ENCODE measurements at places on chromosomes 3 and 15. TPM values are rescaled to one million over a fixed set of nuclear protein-coding genes. Genes with fewer than 3 reads are reported as not detected.

- DNase-seq = no peak
Observed at GRCh38 chr3:58962040-58962651, 87.7 kb downstream of the CFAP20DC start.

GRCh38 chr15:101192081-101192480 is 59.8 kb downstream of the CHSY1 start:
- no peak for DNase-seq

- peak; percentile 58 for DNase-seq
Observed at GRCh38 chr15:89776274-89777072, at the start of gene MESP2. Gene MESP2 (plus strand): TSS chr15:89776332. CDS start chr15:89776358, 26 bp downstream.

DNA sequence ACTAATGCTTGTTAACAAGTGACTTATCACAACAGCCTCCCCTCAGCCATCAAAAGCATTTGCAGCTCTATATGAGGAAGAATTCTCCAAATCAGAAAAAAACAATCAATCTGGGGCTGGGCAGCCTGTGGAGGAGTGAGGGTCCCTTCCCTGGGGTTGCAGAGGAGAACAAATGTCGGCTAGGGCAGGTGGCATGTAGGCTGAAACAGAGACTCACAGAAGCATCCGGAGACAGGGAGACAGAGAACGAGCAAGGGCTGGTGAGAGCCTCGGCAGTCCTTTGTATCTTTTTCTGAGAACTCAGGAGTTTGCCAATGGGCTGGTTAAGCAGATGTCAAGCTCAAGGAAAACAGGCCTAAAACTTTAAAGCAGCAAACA is 15.8 kb downstream of the ITGA11 start:
- no peak for DNase-seq

DNA sequence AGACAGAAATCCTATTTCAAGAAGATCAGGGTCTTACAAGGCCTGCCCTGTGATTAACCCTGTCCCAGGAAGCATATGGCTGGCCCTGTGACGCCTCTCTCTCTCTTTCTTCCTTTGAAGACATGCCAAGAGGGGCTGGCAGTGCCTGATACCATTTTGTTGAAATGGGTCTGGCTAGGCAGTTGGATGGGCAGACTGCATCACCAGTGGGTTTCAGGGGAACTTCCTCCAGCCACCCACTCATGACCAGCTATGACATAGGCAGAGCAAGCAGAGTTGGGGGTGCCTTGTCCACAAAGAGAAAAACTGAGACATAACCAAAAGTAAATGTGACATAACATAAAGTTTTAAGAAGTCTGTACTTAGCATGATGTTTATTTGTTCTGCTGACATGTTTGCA is 31.4 kb upstream of the MANF start:
- no peak for DNase-seq

DNA sequence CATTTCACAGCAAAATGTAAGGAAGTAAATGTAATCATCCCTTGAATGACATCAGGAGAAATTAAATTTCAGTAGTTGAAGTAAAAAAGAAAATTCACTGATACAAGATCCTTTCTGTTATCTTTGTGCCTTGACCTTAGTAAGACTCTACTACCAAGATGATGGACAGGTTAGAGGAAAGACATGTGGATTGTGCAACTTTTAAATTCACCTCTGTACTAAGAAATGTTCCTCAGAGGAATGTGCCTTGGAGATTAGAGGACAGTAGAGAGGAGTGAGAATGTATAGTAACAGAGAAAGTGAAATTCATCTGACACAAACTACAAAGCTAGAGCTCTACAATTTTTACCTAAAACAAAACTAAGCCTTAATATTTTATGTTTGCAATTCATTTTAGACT is 375.3 kb downstream of the PLOD2 start:
- DNase-seq = no peak

- DNase-seq = no peak
Observed at GRCh38 chr15:26372706-26373105, 400.2 kb downstream of the GABRB3 start.

- DNase-seq = no peak
Observed at GRCh38 chr15:78993257-78993930, 48.5 kb upstream of the CTSH start.

DNA sequence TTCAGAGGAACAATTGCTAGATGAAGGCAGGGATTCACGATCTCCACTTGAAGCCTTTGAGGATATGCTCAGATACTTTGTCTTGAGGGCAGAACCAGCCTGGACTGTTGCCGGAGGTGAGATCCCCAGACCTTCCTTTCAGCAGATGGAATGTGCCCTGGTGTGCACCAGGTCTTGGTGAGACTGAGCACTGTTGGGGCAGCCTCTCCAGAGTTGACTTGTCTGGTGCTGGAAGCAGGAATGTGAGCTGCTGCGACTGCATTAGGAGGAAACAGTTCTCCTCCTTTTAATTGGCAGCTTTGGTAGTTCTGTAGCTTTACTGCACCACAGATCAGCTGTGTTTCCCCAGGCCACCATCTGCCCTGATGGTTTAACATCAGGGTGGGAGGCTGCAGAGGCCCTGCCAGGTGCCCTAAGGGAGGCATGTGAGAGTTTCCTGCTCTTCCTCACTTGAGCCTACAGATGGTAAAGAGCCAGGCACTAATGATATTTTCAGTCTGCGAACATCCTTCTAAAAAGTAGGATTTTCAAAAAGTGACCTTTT is 58.5 kb downstream of the CTDSPL start:
- DNase-seq = no peak

DNA sequence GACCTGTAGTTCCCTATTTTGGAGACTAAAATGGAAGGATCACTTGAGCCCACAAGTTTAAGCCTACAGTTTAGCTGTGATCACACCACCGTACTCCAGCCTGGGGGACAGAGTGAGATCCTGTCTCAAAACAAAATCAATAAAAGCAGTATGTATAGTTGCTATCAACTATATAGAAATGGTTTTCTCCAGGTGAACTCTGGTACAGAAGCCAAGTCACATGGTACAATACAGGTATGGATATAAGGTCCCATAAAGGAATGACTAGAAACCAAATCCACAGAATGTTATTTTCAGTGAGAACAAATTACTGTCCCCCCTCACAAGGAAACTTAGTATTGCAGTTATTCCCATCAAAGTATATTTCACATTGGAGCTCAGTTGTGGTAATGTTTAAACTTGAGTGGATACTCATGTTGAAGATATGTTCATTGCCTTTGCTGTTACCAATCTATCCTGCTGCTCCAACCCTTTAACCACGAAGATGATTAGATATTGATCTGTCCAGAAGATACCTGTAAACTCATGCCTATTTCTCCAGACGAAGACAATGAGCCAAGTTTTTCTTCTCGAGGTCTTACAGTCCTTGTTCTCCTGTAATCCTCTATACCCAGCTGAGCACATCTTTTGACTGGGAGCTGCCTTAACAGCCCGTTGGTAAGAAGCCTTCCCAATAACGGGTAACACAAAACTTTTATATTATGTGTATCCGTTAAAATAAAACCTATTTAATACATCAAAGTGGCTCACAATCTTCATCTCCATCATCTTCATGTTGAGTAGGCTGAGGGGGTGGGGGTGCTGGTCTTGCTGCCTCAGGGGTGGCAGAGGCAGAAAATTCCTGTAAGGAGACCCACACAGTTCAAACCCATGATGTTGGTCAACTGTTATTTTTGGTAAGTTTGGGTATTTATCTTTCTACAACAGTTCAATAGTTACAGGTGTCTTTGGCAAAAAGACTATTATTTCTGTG is 24.6 kb downstream of the TRA2B start:
- DNase-seq = no peak

DNA sequence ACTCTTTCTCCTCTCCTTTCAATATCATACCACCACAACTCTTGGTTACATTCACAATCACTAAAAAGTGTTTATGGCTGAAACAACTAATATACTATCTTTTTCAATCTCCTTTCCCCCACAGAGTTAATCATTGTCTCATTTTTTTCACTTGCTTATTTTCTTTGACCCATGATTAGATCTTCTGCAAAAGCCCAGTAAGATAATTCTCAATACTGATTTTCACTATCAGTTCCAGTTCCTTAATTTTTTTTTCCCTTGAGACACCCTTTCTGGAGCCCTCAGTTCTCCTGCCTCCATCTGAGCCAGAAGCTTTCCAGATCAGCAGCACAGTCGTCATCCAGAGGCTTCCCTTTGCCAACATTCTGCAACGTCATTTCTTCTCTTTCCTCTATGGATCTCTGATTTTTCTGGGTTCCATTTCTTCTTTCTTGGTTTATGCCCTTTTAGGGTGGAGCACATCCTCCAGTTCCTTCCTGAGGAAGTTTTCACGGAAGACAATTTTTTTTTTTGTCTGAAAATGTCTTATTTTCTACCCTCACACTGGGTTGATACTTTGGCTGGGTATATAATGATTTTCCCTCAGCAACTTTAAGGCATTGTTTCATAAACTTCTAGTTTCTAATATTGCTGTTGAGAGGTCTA is 88.7 kb upstream of the C15orf39 start:
- no peak for DNase-seq

DNA sequence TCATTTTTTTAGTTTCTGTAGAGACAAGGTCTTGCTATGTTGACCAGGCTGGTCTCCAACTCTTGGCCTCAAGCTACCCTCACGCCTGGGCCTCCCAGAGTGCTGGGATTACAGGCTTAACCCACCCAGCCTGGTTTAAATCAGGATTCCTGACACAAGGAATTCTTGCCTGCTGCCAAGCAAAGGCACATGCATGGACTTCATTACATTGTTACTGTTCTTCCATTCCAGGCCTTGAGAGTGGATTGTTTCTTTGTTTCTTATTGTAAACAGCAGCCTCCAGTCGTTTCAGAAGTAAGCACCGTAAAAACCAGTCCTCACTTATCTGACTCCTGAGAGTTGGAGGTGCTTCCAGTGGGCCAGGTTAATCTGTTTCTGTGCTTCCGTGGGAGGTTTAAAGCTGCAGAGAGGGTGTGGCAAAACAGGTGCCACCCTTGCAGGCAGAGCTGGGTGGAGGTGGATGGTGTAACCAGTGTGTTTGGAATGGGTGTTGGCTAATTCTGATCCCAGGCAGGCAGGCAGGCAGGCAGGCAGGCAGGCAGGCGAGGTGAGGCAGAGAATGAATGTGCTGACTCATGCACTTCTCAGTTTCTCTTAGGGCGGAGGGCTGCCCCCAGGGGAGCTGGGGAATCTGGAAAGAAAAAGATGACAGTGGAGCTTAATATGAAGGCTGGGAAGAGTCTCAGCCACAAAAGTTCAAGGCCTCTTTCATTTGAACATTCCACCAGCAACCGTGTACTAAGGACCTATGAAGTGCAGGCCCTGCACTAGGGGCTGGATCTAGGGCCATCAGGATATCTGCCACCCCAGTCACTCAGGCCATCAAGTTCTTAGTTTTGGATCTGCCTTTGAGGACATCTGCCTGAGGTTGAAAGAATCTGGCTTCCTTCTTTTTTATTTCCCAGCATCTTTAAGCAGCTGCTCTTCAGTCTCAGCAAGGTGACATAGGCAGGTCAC is 37.0 kb upstream of the CDCP1 start:
- no peak for DNase-seq

- no peak for DNase-seq
Observed at GRCh38 chr3:102006812-102007485, 157.6 kb downstream of the NFKBIZ start.

- DNase-seq = no peak
Observed at GRCh38 chr3:172074586-172074985, 35.2 kb downstream of the FNDC3B start.

DNA sequence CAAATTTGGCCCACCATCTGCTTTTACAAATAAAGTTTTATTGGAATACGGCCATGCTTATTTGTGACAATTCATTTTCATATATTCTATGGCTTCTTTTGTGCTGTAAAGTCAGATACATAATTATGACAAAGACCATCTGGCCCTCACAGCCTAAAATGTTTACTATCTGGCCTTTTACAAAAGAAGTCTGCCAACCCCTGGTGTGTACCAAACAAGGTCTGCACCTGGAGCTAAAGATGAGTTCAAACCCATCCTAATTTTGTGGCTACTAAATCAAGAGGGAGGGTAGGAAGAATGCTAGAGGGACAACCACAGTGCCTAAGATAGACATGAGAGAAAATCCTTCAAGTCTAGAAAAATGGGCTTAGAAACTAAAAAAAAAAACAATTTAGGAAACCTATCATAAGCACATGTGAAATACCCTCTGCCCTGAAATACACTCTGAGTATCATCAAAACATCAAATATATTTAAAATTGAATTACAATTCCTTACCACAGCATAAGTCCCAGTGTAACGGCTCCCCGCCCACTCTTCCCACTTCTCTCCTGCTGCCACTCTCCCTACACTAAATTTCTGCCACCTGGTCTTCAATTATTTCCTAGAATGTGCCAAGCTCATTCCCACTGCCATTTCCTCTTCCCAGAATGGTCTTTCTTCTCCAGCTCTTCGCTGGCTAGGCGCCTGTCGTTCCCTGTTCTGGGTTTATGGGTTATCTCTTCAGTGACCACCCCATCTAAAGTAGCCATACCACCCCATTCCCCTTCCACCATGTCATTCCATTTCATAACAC is 950.7 kb upstream of the CFAP20DC start:
- DNase-seq = no peak

- no peak for DNase-seq
Observed at GRCh38 chr15:100686021-100686724, 83.8 kb downstream of the ASB7 start.

DNA sequence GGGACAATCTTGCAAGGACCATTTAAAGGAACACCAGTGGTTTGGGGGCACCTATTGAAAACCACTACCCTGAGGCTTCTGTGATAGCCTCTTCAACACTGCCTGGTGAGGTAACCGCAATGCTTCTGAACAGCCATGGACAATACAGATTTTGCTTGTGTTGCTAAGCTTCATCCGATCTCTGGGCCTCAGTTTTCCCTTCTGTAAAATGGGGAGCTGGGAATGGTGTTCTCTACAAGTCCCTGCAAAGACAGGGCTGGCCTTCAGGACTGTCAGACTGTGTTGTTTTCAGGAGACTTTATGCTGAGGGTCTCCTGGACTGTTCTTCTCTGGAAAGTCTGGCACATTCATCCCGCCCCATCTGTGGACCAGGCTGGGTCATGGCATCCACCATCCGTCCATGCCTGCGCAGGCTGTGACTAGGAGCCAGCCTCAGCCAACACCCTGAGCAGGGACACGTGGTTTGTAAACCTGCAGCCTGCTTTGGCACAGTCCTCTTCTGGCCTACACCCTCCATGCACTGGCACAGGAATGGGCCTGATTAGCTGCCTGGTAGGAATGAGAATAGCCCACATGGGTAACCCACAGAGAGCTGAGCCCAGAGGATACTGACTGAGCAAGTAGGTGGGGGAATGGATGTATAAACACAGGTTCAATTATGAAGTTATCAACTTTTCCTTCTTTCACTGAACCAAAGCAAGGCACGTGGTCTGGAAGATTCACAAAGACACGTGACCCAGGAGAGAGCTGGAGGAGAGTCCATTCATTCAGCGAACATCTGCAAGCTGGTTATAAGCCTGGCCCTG is 55.3 kb downstream of the ROPN1B start:
- DNase-seq = no peak

Gene SPINT1
- 3.1 TPM for total RNA-seq

Gene KNL1
- total RNA-seq = 65.4 TPM

Gene IFRD2
- 81.3 TPM for total RNA-seq

Gene NME9
- total RNA-seq = not detected

Gene DET1
- total RNA-seq = 1.7 TPM

Gene PLSCR5
- not detected for total RNA-seq

Gene OXTR
- total RNA-seq = 0.70 TPM

Gene FRG2C
- not detected for total RNA-seq

Gene SCN11A
- total RNA-seq = not detected

Gene C3orf85
- total RNA-seq = not detected

Gene AADACL2
- total RNA-seq = not detected

Gene VEPH1
- not detected for total RNA-seq
